ENCODE measurements at places on chromosomes 7 and 10. TPM values are rescaled to one million over a fixed set of nuclear protein-coding genes. Genes with fewer than 3 reads are reported as not detected.
A peak's percentile ranks its signal among the peaks of the same experiment; 100 is the strongest.

Gene TDRD1
- total RNA-seq = 0.64 TPM

Gene CRCP
- total RNA-seq = 43.6 TPM

Gene GDF10
- 0.67 TPM for total RNA-seq

Gene OR2A42
- not detected for total RNA-seq

- DNase-seq = no peak
Observed at GRCh38 chr10:21926358-21926925, 77.1 kb downstream of the DNAJC1 start.

DNA sequence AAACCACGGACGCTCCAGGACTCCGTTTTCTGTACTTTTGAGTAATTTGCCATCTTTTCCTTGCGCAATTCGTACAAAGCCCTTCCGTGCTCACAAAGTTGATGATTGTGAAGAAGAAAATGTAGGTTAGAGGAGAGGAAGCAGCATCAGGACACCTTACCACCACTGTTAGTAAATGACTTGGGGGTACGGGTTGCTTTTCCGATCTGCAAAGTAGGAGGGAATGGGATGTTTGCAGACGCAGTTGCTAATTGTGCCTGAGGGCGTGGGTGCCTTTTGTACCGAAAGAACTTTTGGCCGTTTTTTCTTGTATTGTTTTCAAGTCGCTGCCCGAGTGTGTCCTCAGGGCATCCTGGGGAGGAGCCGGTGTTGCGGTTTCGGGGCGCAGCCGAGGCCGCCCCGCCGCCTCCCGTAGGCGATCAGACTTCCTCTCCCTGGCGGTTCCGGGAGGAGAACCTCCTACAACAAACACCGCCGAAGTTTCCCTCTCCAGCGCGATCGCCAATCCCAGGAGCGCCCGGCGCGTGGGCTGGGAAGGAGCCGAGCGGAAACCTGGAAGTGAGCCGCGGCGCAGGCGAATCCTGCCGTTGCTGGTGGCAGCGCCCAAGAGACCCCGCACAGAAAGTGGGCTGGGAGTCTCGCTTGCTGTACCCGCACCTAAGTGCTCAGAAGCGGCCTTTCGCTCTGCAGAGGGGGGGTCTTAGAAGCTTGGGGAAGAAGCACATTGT is 1.0 kb downstream of the PRR15 start:
- DNase-seq = peak; percentile 69

DNA sequence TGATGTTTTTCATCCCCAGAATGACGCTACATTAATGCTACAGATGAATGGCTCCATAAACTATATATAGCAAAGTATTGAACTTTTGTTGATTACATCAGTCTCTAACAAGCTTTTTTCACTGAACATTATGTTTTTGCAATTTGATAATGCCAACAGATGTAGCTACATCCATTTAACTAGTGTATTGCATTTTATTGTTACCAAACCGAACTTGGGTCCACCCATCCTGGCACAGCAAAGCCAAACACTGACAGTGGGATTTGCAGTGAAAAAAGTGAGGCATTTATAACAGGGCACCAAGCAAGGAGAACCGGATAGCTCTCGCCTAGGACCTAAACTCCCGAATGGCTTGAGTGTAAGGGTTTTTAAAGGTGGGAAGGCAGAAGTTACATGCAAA is 182.8 kb upstream of the TNS3 start:
- no peak for DNase-seq
